ENCODE measurements at places on chromosomes 7 and 10.

DNA sequence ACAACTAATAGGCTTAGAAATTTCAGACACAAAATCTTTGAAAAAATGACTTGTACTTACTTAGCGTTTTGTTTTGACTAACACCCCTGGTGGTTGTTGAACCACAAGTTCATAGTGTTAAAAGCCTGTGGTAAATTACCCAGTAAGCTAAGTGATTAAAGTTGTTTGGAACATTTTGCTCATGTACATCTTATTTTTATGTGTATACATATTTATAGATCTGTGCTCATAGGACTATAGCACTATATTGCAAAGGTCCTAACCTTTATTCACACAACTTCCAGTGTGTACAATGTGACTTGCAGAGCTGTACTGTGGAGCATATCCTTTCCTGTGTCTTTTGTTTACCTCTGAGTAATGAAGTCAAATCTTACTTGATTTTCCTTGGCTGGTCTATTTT is 79.6 kb downstream of the BMPR1A start:
- no peak for DNase-seq

- no peak for DNase-seq
Observed at GRCh38 chr7:151346-152050, 40.9 kb upstream of the FAM20C start.

GRCh38 chr10:48400129-48400849 is 93.8 kb downstream of the MAPK8 start:
- no peak for DNase-seq

- DNase-seq = no peak
Observed at GRCh38 chr7:55651057-55651456, 78.8 kb upstream of the VOPP1 start.

- no peak for DNase-seq
Observed at GRCh38 chr10:88154596-88155250, 291.3 kb downstream of the PTEN start.

DNA sequence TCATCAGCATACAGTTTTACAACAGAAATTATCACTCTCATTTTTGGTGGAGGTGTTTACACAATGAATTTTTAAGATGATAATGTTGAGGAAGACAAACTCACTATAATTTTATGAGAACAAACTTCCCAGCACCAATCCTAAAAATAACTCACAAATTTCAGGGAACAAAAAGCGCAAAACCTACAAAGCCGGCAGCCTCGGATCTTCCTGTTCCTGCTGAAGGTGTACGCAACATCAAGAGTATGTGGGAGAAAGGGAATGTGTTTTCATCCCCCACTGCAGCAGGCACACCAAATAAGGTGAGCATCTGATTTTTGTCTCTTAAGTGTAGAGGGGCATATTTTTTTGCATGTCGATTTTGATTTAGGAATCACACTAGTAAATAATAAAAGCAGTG is 26.5 kb upstream of the AGBL3 start:
- DNase-seq = no peak

DNA sequence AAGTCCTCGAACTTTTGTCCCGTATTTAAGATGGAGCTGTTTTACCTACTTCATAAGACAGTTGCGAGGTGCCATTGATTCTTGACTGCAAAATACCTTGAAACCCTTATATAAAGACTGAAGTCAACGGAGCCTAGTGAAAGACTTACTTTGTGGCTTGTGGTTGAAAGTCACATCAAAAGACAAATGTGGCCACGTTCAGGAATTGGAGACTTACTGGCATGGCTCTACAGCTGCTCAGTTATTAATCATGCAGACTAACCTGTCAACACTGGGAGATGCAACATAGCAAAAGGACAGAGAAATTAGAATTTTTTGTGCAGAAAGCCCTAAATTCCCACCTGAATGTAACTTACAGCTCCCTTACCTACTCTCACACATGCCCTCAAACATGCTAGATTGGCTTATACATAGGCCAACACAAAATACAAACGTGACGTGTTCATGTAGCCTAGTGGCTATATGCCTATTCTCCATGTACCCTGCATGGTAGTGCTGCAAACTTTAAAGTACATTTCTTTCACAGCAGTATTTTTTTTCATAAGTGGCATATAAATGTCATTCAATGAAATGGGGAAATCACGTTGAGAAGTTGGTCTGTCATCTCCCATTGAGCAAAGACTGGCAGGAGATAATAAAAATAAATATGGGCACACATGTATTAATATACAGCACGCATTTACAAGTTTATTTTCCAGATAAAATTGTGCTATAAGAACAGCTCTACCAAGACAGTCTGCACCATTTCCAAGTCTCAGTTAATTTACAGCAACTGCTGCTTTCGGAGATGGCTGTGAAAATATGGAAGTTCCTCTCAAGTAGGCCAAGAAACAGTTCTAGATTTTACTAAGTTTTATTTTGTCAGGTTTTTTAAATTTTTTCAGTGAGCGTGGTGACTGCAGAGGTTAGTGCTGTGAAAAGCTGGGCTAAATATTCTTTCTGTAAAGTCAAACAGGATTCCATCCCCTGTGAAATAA is 170.4 kb upstream of the C7orf33 start:
- no peak for DNase-seq

DNA sequence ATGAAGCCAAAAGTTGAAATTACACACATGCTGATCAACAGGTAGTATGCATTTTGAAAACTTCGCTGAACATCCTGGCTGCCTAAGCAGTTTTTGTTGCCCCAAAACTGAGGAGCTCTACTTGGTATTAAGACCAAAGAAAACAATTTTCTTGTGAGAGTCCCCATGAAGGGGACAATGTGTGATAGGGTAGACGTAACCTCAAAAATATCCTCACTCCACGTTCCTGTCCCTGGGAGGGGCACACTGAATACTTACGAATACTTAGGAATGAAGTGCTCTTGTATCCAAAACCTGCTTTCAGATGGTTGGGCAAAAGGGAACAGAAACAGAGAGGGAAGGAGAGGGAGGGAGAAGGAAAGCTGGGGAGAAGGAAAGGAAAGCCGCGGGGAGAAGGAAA is 24.7 kb downstream of the CCDC6 start:
- no peak for DNase-seq

- DNase-seq = no peak
Observed at GRCh38 chr7:94955807-94956206, 48.4 kb downstream of the PPP1R9A start.
